Common myeloid progenitor, CD34-positive (primary cell): ENCODE measurements at places on chromosomes 5 and 9.

GRCh38 chr9:20405078-20405477 lies 217.2 kb downstream of the MLLT3 start:
- peaks cover 6% of the 10 kb centered on the region for H3K4me1 ChIP-seq
- no peak overlapping the region for H3K4me3 ChIP-seq
- peaks cover 6% of the 10 kb centered on the region for H3K36me3 ChIP-seq
- DNase-seq = no peak
- no peak overlapping the region for H3K27ac ChIP-seq
- H3K27me3 ChIP-seq = no peaks in the 10 kb centered on the region

DNA sequence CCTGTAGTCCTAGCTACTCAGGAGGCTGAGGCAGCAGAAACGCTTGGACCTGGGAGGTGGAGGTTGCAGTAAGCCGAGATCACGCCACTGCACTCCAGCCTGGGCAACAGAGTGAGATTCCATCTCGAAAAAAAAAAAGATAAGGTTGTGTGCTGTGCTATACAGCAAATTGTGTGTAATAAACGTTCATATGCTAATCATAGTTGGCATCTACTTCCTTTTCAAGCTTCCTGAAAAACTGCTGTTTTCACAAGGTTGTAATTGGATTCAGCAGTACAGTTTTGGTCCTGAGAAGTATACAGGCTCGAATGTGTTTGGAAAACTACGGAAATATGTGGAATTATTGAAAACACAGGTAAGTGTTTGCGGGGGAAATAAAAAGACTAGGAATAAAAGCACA lies 25.5 kb downstream of the OTULINL start:
- no peak for DNase-seq
- H3K27me3 ChIP-seq = no peaks in the 10 kb centered on the region
- no peaks in the 10 kb centered on the region for H3K4me1 ChIP-seq

DNA sequence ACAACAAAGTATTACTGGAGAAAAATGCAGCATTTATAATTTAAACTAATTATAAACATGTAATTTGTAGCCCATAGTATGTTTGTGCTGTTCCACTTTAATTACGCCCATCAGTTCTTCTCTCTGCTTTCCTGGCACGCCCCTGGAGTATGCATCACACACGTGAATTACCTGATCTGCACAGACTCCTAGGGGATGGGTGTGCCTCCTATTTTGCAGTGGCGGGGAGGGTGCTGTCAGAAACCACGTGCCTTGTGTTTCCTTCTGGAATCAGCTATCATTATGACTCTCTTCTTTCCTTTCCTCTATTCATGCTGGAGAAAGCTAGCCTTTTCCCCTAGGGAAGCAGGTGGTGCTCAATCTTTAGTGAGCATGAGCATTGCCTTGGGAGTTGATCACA lies 43.3 kb downstream of the RPS23 start:
- no peak overlapping the region for H3K27ac ChIP-seq
- no peaks in the 10 kb centered on the region for H3K4me1 ChIP-seq
- no peak overlapping the region for H3K4me3 ChIP-seq
- no peaks in the 10 kb centered on the region for H3K36me3 ChIP-seq

DNA sequence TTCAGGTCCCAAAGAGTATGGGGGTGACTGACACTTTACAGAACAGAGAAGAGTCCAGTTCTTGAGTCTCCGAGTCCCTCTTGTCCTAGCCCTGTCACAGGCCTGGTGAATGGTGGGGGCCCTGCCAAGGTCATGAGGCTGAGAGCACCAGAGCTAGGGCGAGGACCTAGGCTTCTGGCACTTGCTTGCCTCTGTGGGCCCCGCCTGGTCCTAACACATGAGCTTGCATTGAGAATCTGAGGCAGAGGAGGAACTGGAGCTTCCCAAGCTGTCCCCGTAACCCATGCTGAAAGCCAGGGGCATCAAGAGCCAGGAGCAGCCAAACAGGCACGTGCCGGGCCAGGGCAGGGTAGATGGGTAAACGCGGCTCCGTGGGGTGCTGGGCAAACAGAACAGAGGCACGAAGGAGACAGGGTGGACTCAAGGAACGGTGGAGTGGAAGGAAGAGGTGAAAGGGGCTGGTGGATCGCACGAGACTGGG lies 41.3 kb downstream of the JADE2 start:
- peaks cover 97% of the 10 kb centered on the region for H3K36me3 ChIP-seq
- no peak overlapping the region for H3K27ac ChIP-seq
- H3K27me3 ChIP-seq = no peaks in the 10 kb centered on the region
- no peak for DNase-seq

- no peaks in the 10 kb centered on the region for H3K36me3 ChIP-seq
- no peak overlapping the region for H3K4me3 ChIP-seq
- DNase-seq = no peak
- H3K27ac ChIP-seq = no peak overlapping the region
- H3K27me3 ChIP-seq = no peaks in the 10 kb centered on the region
- no peaks in the 10 kb centered on the region for H3K4me1 ChIP-seq
Observed at GRCh38 chr9:5512658-5513452, 2.5 kb downstream of the PDCD1LG2 start.

DNA sequence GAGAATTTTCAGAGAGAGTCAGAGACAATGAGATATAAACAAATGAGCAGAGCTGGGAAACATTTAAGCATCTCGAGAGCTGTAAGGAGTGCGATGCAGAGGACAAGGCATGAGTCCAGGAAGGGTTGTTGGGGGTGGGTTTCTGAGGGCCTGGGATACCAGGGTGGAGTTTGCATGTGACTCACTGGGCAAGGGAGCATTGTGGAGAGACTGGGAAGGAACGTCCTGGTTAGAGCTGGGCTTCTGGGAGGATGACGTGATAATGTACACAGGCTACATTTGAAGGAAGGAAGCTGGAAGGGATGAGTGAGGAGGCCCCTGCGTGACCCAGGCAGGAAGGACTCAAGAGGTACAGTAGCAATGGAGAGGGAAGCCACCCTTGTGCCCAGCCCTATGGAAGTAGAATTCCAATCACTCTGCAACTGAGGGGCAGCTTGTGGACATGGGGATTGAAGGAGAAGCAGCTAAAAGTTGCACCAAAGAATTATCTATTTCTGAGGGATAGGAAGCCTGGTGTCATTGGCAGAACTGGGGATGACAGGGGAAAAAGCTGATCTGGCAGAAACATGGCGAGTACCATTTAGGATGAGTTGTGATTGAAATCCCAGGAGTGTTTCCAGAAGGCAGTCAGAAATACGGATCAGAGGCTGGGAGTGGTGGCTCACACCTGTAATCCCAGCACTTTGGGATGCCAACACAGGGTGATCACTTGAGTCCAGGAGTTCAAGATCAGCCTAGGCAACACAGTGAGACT lies 59.3 kb upstream of the AFAP1L1 start:
- H3K27ac ChIP-seq = no peak overlapping the region
- H3K27me3 ChIP-seq = no peaks in the 10 kb centered on the region
- H3K4me3 ChIP-seq = no peak overlapping the region
- DNase-seq = no peak
- peaks cover 8% of the 10 kb centered on the region for H3K4me1 ChIP-seq
- no peaks in the 10 kb centered on the region for H3K36me3 ChIP-seq

GRCh38 chr9:90460220-90460619 lies 182.4 kb downstream of the DIRAS2 start:
- no peak overlapping the region for H3K4me3 ChIP-seq
- no peaks in the 10 kb centered on the region for H3K4me1 ChIP-seq
- no peaks in the 10 kb centered on the region for H3K36me3 ChIP-seq
- no peak for DNase-seq
- H3K27ac ChIP-seq = no peak overlapping the region
- H3K27me3 ChIP-seq = peaks cover 2% of the 10 kb centered on the region

DNA sequence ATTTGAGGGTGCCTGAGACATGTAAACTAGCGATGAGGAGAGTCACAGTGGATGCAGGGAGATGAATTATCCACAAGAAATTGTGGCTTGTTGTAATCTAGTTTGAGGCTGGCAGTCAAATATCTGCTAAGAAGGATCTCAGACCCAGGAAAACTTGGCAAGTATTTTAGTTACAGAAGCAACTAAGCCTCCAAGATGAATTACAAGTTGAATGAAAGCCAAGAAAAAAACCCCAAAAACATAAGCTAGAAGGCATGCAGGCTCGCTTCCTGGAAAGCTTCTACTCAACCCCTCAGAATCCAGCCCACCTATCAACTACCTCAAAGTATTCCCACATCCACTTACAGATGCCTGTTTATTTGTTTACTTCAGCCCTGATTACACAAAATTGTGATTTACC lies 696.9 kb downstream of the MAT2B start:
- no peak for DNase-seq
- no peaks in the 10 kb centered on the region for H3K36me3 ChIP-seq
- no peak overlapping the region for H3K27ac ChIP-seq
- H3K4me1 ChIP-seq = no peaks in the 10 kb centered on the region
- H3K27me3 ChIP-seq = no peaks in the 10 kb centered on the region

- H3K27ac ChIP-seq = no peak overlapping the region
- H3K36me3 ChIP-seq = no peaks in the 10 kb centered on the region
- H3K27me3 ChIP-seq = no peaks in the 10 kb centered on the region
- DNase-seq = peak; percentile 77
Observed at GRCh38 chr5:178839319-178839704, 20.4 kb upstream of the ZNF354B start.

GRCh38 chr5:132264546-132265335 lies 7.2 kb downstream of the PDLIM4 start:
- no peaks in the 10 kb centered on the region for H3K27me3 ChIP-seq
- peaks cover 44% of the 10 kb centered on the region for H3K4me1 ChIP-seq
- no peak for DNase-seq
- H3K36me3 ChIP-seq = no peaks in the 10 kb centered on the region
- H3K27ac ChIP-seq = no peak overlapping the region

DNA sequence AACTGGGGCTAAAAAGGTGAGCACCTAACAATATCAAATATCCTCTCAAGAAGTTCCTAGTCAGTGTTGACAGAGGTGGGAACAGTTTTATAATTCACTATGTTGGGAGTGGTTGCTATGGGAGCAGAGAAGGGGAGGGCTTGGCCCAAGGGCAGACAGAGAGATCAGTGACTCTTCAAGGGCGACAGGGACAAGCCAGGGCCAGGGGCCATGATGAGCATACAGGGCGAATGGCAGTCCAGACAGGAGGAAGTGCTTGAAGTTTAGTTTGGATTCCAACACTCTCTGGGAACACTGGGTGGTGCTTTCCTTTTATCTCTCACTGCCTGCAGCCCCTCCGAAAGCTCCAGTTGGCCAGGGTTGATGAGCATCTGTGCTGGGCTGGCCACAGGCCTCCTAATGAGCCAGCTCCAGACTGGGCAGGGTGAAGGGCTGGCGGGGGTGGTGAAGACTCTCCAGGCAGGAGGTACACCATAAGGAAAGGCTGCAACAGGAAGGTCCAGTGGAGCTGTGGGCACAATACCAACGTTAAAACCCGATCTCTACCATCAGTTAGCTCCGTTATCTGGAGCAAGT lies 111.3 kb downstream of the TMEM174 start:
- H3K27ac ChIP-seq = no peak overlapping the region
- DNase-seq = no peak
- H3K4me1 ChIP-seq = no peaks in the 10 kb centered on the region
- no peaks in the 10 kb centered on the region for H3K36me3 ChIP-seq
- H3K27me3 ChIP-seq = peaks cover 9% of the 10 kb centered on the region

DNA sequence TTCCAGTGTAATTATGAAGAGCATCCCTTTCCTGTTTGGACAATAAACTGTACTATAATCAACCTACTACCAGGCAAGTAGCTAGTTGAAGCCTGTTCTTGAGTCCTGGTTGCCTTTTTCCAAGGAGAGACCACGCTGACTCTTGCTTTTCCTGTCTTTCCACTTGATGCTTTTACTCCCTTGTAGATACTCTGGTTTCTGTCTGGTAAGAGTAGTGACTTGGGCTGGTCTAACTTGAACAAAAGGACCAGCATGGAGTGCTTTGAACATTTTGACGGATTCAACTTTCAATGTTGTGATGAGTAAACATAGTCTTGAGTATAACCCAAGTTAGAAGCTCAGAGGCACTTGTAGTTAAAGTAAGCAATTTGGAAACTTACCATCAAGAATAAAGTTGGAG lies 464.3 kb downstream of the GADD45G start:
- no peak overlapping the region for H3K4me3 ChIP-seq
- no peaks in the 10 kb centered on the region for H3K36me3 ChIP-seq
- no peaks in the 10 kb centered on the region for H3K27me3 ChIP-seq
- no peaks in the 10 kb centered on the region for H3K4me1 ChIP-seq
- no peak overlapping the region for H3K27ac ChIP-seq

DNA sequence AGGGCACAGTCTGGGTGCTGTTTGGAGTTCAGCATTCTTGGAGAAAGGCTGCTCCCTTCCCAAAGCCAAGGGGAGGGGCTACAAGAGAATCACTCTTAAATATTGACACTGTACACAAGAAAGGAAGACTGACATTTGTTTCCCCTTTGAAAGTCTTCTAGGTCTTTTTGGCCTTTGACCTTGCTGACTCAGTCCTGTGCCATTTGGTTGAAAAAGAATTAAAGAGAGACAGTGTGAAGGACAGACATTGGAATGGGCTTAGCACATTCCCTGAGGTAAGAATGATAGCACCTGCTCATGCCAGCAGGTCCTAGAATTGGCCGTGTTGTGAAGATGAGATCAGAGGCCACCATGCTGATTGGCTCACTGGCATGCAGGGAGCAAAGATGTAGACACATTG lies 271.4 kb upstream of the ZNF608 start:
- no peak overlapping the region for H3K27ac ChIP-seq
- no peaks in the 10 kb centered on the region for H3K4me1 ChIP-seq
- no peaks in the 10 kb centered on the region for H3K27me3 ChIP-seq
- DNase-seq = no peak
- no peaks in the 10 kb centered on the region for H3K36me3 ChIP-seq
- no peak overlapping the region for H3K4me3 ChIP-seq

DNA sequence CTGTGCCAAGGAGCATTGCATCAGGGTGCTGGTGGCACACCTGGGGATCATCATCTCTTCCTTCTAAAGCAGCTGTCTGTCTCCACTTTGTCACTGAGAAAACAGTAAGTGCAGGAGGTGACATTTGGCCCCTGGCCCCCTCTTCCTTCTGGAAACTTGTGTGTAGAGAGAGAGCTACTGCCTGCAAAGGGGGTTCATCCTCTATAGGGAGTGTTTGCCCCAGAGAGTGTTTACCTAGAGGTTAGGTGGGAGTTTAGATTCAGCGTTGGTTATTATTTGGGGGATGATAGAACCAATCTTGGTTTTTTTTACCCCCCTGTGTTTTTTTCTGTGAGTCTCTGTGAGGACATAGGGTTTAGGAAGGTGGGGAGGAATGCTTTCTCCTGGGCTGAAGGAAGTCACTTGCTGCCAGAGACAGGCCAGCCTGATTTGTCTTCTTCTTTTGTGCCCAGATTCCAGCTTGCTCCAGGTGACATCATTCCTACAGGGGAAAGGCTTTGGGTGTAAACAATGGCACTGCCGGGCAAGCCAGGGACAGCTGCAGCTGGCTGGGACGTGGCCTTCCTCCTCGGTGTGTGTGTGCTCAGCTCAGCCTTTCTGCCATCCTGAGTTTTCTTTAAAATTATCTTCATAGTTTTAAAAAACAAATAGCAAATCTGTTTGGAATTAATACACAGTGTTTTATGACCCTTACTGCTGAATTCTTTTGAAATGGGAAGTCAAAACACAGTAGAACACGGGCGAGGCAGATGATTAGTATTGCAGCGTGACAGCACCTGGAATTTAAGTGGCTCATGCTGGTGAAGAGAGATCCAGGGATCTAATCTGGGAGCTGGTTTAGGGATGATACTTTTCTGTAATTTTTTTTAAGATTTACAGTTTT lies 24.5 kb downstream of the PRRC2B start:
- H3K36me3 ChIP-seq = no peaks in the 10 kb centered on the region
- DNase-seq = no peak
- H3K27me3 ChIP-seq = no peaks in the 10 kb centered on the region
- H3K27ac ChIP-seq = no peak overlapping the region
- H3K4me1 ChIP-seq = peaks cover 22% of the 10 kb centered on the region
